ENCODE measurements at places on chromosomes 2 and 18. TPM values are rescaled to one million over a fixed set of nuclear protein-coding genes. Genes with fewer than 3 reads are reported as not detected.

DNA sequence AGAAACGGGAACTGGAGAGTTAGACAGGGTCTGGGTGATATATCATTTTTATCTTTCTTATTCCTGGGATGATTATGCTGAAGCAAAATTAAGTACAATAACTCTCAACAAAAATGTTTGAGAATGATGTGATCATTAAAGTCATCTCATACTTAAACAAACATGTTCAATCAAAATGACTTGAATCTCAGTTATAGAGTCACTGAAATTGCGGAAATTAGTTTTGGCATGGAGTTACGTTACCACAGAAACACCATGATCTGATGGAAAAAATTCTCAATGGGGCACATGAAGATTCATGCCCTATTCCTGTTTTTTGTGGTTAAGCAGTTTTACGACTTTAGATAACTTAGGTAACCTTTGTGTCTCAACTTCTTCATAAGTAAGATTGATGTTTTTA lies 757.7 kb downstream of the EPHA4 start:
- DNase-seq, result no peak
- no peak overlapping the region for H3K4me3 ChIP-seq
- no peaks in the 10 kb centered on the region for H3K36me3 ChIP-seq
- H3K27ac ChIP-seq, result no peak overlapping the region
- no peaks in the 10 kb centered on the region for H3K27me3 ChIP-seq

GRCh38 chr18:56412951-56413350 lies 225.4 kb downstream of the TXNL1 start:
- no peaks in the 10 kb centered on the region for H3K4me1 ChIP-seq
- DNase-seq, result no peak
- H3K36me3 ChIP-seq, result no peaks in the 10 kb centered on the region
- no peak overlapping the region for H3K27ac ChIP-seq

Gene C1QL2
- total RNA-seq, result not detected

GRCh38 chr2:201218780-201219179 lies 35.8 kb downstream of the CASP10 start:
- H3K4me3 ChIP-seq, result no peak overlapping the region
- peaks cover 18% of the 10 kb centered on the region for H3K36me3 ChIP-seq
- H3K27me3 ChIP-seq, result no peaks in the 10 kb centered on the region
- DNase-seq, result no peak
- H3K4me1 ChIP-seq, result peaks cover 33% of the 10 kb centered on the region

DNA sequence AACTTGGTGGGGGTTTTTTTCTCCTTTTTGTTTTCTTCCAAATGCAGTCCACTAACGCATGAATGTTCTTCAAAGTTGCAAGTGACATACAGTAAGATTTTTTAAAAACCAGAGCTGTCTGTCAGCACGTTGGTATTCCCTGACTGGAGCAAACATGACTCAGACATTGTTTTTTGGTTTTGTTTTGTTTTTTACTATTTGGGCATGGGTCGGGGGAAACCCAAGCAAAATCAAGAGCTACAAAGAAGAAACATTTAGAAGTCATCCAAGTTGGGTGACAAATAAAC lies 726 bp upstream of the CCDC88A start:
- peak overlapping the region; percentile 90 for H3K27ac ChIP-seq
- peaks cover 36% of the 10 kb centered on the region for H3K4me1 ChIP-seq
- H3K4me3 ChIP-seq, result peak overlapping the region; percentile 82
- no peaks in the 10 kb centered on the region for H3K27me3 ChIP-seq
- no peak for DNase-seq

DNA sequence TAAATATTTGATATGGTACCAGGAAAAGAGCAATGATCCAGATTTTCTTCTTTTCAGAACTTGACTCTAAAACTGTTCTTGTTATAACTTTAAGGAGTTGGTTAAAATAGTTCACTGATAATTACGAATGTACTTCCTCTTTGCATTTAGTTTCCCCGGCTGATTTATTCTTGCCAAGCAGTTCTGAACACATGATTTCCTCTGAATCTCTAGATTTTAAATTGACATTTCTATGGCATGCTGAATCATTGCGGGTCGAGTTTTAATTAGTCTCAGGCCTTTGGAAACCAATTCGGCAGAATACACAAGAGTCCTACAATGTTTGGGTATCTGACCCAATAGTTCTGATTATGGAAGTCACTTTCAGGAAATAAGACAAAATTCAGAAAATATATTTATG lies 37.3 kb upstream of the DNAH7 start:
- H3K27ac ChIP-seq, result no peak overlapping the region
- no peak overlapping the region for H3K4me3 ChIP-seq
- no peaks in the 10 kb centered on the region for H3K4me1 ChIP-seq
- H3K36me3 ChIP-seq, result no peaks in the 10 kb centered on the region

DNA sequence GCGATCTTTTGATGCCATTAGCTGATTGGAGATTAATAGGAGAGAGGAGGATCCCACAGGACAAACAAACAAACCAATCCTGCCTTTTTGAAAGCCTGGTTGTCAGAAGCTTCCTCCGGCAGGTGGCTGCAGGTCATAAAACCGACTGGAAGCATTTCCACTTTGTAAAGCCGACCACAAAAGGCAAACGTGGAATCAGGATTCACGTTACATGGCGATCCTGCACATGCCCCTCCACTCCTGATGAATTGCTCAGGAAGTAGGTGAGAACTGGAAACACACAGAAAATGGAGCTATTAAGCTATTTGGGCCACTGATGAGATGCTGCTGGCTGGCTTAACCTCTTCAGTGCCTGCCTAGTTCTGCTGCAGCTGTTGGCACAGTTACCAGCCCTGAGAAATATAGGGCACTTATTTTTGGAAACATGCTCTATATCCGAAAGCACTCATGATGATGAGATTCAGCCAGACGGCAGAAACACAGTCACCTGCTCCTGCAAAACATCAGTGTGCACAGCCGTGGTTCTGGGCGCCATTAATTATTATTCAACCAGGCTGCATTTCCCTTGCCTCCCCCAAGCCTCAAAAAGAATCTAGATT lies 110.3 kb upstream of the ST6GAL2 start:
- H3K36me3 ChIP-seq, result no peaks in the 10 kb centered on the region
- no peak for DNase-seq
- no peaks in the 10 kb centered on the region for H3K27me3 ChIP-seq
- no peak overlapping the region for H3K27ac ChIP-seq
- H3K4me1 ChIP-seq, result peaks cover 19% of the 10 kb centered on the region

DNA sequence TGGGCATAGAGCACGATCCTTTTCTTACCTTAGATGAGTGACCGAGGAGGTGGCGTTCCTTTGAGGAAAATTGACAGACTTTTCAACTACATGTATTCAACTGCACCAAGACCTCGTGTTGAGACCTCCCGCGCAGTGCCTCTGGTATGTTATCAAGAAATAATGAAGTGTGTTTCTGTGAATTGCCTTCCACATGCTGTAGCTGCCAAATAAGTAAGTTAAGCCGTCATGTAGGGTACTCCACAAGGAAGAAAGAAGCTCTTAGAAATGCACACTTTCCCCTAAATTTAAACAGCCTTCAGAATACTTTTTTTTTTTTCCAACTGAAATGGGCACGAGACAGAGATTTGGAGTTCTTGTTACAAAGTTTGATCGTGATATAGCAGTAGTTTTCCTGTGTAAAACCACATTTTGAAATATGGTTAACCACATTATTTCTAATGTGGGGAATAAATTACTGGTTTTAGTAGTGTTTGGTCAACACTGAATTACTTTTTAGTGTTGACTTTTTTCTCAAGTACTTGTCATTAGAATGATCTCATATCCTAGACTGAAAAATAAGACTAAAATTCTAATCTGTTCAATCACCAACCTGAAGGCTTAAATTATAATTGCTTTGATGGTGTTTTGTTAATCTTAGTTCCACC lies 30.5 kb downstream of the PDK1 start:
- no peaks in the 10 kb centered on the region for H3K27me3 ChIP-seq
- peaks cover 60% of the 10 kb centered on the region for H3K36me3 ChIP-seq
- H3K4me1 ChIP-seq, result no peaks in the 10 kb centered on the region
- DNase-seq, result no peak
- no peak overlapping the region for H3K4me3 ChIP-seq

DNA sequence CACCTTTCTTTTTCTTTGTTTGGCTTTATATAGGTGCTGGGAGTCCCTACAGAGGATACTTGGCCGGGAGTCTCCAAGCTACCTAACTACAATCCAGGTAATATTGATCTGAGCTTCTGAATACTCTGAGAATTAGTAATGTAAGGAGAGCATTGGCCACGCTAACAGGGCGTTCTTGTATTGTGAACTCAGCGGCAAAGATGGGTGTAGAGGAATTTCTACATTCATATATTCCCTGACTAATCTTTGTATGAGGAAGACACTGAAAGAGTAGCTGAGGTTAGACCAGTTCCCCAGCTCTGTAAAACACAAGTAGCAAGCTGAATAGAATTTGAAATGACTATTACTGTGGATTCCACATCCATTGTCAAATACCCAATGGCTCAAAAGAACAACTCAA lies 48.5 kb downstream of the CDK15 start:
- H3K27ac ChIP-seq, result no peak overlapping the region
- H3K4me1 ChIP-seq, result no peaks in the 10 kb centered on the region
- H3K36me3 ChIP-seq, result no peaks in the 10 kb centered on the region
- peaks cover 40% of the 10 kb centered on the region for H3K27me3 ChIP-seq
- no peak for DNase-seq

Gene GPR148
- not detected for total RNA-seq

Gene DSEL
- total RNA-seq, result 1.6 TPM

GRCh38 chr18:69874058-69874457 lies 73.6 kb downstream of the CD226 start:
- H3K4me3 ChIP-seq, result no peak overlapping the region
- H3K4me1 ChIP-seq, result no peaks in the 10 kb centered on the region
- H3K27ac ChIP-seq, result no peak overlapping the region

DNA sequence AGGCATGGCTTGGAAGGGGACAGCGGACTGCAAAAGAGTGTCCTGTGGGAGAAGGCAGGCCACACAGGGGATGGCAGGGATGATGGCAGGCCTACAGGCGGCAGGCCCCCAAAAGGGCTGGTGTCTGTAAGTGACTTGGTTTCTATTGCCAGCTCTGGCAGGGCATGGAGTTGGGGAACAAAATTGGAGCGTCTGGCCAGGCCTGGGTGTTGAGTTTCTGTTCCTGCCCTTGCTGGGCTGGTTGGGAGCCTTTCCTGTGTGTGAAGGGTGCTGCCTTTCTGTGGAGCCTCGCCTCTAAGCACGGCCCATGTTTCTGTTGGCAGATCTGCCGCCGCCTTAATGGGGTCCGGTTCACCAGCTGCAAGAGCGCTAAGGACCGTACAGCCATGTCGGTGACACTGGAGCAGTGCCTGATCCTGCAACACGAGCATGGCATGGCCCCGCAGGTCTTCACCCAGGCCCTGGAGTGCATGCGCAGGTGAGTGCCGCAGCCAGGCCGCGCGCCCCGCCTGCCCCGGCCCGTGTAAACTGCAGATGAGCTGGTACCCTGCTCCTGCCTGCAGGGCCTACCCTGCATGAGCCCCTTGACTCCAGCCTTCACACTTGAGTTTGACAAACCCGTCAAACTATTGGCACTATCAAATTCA lies 31.5 kb downstream of the COA5 start:
- no peak overlapping the region for H3K27ac ChIP-seq
- H3K4me3 ChIP-seq, result no peak overlapping the region
- H3K27me3 ChIP-seq, result no peaks in the 10 kb centered on the region
- peaks cover 20% of the 10 kb centered on the region for H3K4me1 ChIP-seq
- H3K36me3 ChIP-seq, result peaks cover 77% of the 10 kb centered on the region
- DNase-seq, result no peak

Gene WNT10A
- not detected for total RNA-seq

Gene HK2
- 19.0 TPM for total RNA-seq

GRCh38 chr2:23503682-23504081 lies 118.7 kb downstream of the KLHL29 start:
- no peaks in the 10 kb centered on the region for H3K36me3 ChIP-seq
- no peak for DNase-seq
- H3K27ac ChIP-seq, result no peak overlapping the region

Gene TRABD2A
- total RNA-seq, result 0.49 TPM

All from left ventricle myocardium inferior (tissue), 1 donor.